ENCODE measurements at places on chromosomes 16 and 17. TPM values are rescaled to one million over a fixed set of nuclear protein-coding genes. Genes with fewer than 3 reads are reported as not detected.

- no peak for DNase-seq
Observed at GRCh38 chr16:58418601-58419000, 26.3 kb downstream of the GINS3 start.

GRCh38 chr17:19239544-19239943 lies 2.4 kb downstream of the EPN2 start:
- DNase-seq, result no peak

GRCh38 chr17:81394377-81394920 lies 808 bp upstream of the BAHCC1 start:
- DNase-seq, result no peak

DNA sequence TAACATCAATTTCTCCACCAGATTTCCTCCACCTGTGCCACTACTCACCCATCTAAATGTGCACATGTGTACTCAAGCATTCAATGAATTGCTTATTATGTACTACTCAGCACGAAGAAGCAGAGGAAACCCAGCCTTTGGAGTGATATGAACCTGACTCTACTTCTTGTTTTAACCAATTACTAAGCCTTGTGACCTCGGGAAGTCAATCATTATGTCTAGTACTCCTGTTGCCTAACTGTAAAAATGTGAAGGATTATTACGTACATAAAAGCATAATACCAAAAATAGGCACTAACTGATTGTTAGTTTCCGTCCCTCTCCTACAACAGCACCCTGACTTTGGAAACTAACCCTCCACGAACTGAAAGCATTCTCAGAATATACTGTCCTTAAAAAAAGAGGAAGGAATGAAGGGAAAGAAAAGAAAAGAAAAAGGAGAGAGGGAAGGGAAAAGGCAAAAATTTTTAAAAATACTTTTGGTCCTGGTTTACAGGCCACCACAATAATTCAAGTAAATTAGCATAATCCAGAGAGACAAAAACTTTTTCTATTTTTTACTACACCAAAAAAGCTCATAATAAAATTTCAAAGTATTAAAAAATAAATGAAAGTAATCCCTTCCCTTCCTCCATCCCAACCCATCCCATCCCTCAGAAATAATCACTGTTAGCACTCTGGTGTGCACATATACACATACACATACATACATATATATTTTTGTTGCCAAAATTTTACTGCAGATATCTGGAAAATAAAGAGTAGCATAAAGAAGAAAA lies 53.6 kb downstream of the KANSL1 start:
- DNase-seq, result no peak

GRCh38 chr16:6863135-6863534 lies 469.5 kb upstream of the RBFOX1 start:
- no peak for DNase-seq

DNA sequence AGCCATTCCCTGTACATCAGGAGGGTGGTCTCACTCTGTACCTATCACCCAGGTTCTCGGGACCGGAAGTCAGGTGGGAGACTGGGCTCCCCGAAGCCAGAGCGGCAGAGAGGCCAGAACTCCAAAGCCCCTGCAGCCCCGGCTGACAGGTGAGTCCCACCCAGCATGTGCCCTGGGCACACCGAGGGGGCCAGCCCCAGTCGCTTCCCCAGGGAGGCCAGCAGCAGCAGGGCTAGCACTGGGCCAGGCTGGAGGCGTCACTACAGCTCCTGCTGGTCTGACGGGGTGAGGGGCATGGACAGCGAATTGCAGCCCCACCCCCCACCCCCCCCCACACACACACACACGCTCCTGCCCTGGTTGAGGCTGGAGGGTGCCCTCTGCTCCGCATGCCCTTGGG lies 7.9 kb upstream of the IL17C start:
- DNase-seq, result no peak

DNA sequence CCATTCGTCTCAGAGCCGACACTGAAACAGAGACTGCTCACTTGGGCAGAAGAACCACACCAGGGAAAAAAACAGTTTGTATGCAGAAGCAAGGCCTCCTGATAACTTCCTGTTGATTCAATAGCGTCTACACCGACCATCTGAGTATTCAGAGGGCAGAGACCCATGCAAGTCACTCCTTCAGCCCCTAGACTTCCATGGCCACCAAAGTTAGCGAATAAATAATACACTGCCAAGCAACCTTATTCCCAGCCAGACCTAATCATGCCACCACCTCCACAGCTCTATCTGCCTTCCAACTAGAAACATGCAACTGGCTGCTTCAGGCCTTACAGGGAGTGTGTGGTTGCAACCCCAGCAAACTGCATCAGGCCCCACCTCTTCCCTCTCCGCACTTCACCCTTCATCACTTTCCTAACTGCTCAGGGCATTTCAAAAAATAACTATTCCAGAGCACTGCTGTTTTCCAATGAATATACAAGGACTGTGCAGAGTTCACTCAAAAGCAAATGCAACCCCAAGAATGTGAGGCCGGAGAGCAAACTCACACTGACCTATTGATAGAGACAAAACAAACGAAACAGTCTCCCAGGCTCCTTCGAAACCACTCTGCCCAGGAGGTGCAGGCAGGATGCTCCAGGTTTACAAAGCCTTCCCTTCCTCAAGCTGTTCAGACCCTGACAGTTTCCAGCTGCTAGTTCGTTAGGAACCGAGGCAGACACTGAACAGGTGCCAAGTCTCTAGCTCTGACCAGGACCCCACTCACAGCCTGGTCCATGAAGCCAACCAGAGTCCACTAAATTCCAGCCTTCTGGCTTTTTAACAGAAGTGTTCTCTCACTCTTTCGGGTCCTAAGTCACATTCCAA lies 3.6 kb downstream of the USP7 start:
- no peak for DNase-seq

DNA sequence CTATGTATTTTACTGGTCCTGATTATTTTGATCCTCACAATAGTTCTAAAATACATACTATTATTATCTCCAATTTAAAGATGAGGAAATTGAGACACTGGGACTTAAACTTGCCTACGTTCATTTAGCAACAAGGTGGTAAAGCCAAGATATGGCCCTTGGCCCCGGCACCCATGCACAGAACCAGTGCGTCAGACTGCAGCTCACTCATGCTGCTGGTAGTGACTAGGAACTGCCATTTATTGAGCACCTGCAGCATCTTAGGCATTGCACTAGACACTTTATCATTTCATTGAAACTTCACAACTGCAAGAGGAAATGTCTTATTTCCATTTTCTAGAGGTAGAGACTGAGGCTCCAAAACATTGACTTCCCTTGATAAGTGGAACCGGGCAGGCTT lies 93.3 kb downstream of the RAB11FIP4 start:
- no peak for DNase-seq

Gene LPO
- 0.14 TPM for polyA plus RNA-seq
